Dermis blood vessel endothelial cell (primary cell): ENCODE measurements at places on chromosomes 5 and 9. TPM values are rescaled to one million over a fixed set of nuclear protein-coding genes. Genes with fewer than 3 reads are reported as not detected.

GRCh38 chr9:68653141-68653595 is 51.9 kb upstream of the PIP5K1B start:
- DNase-seq = no peak

DNA sequence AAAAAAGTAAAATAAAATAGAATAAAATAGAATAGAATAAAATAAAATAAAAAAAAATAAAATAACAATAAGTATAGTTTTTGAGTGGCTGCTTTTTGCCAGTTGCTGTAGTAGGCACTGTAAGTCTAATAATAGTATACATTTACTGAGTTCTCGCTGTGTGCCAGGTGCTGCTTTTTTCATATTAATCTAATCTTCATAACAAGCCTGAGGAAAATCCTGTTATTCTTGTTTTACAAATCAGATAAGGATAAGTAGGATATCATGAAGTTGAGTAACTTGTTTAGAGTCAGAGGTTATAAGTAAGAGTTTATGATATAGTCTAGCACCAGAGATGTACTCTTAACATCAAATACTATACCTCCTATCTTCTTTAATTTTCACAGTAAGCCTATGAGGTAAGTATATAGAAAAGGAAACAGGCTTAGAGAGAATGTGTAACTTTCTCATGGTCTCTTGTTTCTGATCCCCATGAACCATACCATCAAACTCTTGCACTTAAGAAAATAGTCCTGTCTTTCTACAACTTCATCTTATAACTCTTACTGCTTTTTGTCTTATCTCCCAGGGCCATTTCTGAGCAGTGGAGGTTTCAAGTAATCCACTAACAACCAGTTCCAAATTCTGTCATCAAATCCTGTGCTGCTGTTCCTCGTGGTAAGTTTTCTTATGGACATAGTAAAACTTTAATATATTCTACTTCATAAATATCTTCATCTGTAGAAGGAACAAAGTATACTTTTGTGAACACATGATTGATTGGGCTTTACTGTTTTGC is 18.7 kb downstream of the RMI1 start:
- DNase-seq = no peak

- no peak for DNase-seq
Observed at GRCh38 chr5:118468085-118468484, 520.3 kb downstream of the DTWD2 start.

GRCh38 chr5:169848792-169849191 is 131.5 kb downstream of the INSYN2B start:
- DNase-seq = no peak

DNA sequence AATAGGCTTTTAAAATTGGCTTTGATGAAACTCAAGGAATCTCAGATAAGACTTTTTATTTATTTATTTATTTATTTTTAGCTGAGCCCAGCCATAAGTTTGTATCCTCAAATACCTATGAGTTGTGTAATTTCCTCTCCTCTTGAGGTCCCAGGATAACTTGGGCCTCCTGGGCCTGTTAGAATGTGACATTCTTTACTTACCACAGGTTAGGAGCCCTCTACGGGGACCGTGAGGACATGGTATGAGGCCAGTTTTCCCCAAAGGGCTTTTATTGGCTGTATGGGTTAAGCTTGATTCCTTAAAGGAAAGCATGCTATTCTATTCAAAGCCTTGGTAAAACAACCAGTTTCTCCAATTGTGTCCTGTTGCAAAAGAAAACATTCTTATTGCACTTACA is 16.9 kb downstream of the SHISAL2B start:
- DNase-seq = no peak

GRCh38 chr9:70477907-70478480 is 63.5 kb upstream of the KLF9 start:
- no peak for DNase-seq

DNA sequence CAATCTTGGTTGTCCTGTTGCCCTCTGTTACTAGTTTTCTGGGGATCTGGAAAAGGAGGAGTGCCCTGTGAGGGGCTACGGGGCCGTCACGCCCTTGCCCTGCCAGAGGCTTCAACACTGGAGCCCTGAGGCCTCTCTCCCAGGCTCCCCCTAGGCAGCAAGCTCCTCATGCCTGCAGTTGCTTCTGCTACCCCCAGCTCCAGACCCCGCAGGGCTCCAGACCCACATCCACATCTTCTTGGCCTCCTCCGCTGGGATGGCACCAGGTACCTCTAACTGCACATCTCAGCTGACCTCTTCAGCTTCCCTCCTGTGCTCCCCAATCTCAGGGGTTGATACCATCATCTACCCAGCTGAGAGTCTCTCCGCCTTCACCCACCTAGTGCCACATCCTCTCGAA is 116.0 kb downstream of the ZNF354C start:
- DNase-seq = no peak

DNA sequence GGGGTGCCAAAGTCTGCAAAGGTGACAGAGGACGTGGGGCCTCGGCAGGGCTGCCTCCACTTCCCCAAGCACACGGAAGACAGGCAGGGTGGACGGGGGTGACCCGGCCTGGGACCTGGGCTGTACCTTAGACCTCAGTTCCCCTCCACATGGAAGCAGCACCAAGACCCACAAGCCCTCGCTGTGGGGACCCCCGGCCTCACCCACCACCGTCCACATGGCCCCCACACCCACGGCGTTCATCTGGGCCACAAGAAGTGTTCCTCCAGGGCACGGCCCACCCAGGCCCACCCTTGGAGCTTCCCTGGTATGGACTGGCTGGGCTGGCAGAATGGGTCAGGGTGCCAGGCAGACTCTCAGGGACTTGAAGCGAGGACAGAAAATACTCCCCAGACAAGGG is 45.8 kb upstream of the NKD2 start:
- DNase-seq = no peak

- no peak for DNase-seq
Observed at GRCh38 chr9:131473198-131473885, 29.4 kb upstream of the POMT1 start.

DNA sequence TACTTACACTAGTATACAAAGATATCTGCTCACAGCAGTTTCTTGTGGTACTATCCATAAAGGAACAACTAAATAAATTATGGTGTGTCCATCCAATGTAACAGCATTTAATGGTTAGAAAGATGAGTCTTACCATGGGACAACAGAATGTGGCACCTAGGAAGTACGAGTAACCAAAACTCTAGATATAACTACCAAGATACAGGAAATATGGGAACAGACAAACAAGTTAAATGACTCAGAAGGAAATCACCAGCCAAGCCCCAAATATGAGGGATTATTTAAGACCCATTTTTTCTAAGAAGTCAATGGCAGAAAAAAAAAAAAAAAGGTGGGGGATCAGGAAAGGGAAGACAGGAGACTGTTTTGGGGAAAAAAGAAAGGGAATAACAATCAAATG is 294.8 kb downstream of the PRELID2 start:
- no peak for DNase-seq

DNA sequence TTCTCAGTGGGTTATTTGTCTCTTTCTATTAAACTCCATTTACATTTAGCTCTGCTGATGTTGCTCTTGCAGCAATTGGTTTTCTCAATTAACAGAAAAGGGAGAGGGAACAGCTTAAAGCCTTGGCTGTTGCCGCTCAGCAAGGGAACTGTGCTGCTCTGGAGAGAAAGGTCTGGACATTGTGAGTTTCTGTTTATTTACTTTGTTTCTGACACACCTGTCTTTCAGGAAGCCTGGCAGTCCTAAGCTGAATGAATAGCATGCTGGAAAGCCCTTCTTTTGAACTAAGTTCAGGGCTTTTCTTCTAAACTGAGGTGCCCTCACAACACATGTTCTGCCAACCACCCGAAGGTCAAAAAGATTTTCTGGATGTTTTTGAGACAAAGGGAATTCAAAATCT is 491.9 kb downstream of the PDE4D start:
- DNase-seq = peak; percentile 6

DNA sequence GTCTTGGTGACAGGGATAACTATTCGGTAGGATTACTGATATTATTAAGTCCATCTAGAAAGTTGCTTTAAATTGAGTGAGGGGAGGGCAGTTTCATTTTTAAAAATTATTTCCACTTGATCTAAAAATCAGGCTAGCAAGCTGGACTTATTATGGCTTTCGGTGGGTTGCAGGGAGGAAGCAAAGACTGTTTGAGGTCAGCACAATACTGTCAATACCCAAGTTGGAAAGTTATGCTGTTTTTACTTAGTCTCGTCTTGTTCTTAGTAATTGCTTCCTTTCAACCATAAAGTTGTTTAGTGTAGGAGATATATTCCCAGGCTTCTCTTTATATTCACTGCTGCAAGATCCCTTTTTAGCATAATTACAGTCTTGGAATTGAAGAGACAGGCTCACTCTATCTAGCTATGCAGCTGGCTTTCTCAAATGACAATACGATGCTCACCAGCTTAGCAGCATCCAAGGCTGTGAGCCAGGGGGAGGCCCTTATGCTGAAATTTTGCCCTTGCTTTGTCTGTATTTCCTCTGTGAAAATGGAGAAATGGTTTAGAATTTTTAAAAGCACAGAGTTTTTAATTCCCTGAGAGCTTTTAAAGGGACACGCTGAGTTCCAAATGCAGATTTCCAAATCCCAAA is 68.2 kb upstream of the APC start:
- no peak for DNase-seq

- DNase-seq = no peak
Observed at GRCh38 chr5:135900276-135900675, 4.6 kb upstream of the IL9 start.

- DNase-seq = no peak
Observed at GRCh38 chr9:136403915-136404800, 4.2 kb upstream of the SNAPC4 start.

DNA sequence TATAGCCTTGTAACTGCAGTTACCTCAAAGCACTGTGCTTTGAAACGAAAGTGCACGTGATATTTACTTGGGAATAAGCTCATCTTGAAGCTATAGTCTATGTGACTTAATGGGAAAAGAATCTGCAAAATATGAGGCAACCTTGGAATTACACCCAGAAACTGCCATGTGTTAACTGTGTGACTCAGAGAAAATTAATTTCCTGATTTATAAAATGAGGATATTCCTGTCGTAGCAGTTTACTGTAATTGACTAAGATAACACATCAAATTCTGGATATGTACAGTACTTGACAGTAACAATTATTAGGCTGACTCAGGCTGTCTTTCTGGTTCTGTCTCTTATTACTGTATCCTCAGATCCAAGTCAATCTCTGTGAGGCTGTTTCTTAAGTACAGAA is 1079.9 kb upstream of the ACO1 start:
- DNase-seq = peak; percentile 93

DNA sequence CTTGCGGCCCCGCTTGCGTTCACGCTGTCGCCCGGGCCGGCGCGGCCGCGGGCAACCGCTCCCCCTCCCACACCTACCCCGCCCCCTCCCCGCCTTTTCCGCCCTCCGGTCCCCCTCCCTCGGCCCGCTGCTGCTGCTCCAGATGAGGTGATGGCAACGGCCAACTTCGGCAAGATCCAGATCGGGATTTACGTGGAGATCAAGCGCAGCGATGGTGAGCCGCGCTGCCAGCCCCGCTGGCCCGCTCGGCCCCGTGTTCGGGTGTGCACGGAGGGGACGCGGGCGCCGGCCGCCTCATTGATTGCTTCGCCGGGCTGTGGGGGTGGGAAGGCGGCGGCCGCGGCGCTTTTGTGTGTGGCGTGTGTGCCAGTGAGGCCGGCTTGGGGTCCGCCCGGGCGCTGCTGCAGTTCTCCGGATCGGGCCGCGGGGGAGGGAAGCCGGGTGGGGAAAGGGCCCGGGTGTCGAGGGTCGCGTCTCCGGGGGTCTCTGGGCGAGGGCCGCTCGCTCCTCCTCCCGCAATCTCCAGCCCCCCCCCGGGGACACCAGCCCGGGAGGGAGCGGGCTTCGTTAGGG is 403 bp downstream of the KIF2A start:
- DNase-seq = peak; percentile 76

GRCh38 chr5:91378752-91379211 is 4.3 kb downstream of the ARRDC3 start:
- DNase-seq = no peak

DNA sequence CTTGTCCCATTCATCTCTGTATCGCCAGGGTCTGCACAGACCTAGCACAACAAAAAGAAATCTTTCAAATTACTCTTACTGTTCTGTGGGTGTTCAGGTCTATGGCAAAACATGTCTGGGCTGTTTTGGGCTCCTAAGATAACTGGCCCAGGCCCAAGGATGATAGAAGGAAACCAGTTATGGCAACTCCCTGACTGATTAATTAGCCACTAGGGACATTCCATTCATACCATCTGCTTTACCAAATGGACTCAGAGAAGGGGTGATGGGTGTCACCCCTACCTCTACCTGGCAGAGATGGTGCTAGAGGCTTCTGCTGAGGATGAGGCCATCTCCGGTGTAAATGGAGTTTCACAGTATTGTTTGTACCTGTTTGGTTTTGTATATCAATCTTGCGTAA is 1.9 kb downstream of the SLC31A2 start:
- no peak for DNase-seq

- DNase-seq = no peak
Observed at GRCh38 chr5:134146651-134147518, 29.9 kb downstream of the SKP1 start.

GRCh38 chr9:32411753-32412152 is 27.3 kb downstream of the ACO1 start:
- no peak for DNase-seq

- no peak for DNase-seq
Observed at GRCh38 chr5:176383961-176384360, 4.4 kb downstream of the NOP16 start.

- no peak for DNase-seq
Observed at GRCh38 chr5:146867996-146868708, 10.4 kb downstream of the PPP2R2B start.

DNA sequence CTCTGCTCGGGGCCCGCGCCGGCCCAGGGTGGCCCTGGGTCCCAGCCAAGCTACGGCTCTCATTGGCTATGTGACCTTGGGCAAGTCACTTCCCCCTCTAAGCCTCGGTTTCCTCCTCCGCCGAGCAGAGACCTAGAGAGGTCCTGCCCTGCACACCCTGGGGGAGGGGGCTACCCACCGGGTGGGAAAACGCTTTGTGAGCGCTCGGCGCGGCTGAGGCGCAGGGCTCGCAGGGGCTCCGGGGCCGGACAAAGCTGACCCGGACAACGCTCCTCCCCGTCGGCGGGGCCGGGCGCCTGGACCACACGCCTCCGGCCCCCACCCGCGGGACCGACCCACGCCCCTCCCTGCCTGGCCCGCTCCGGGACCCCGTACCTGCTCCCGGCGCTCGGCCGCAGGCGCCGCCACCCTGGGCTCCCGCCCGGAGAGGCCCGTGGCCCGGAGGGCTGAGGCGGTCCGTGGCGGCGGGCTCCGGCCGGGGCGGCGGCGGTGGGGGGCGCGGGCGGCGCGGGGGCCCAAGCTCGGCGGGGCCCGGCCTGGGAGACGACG is 85.7 kb upstream of the MELK start:
- DNase-seq = peak; percentile 56

CDH6 gene
- 0.56 and 1.5 TPM in 2 replicates for total RNA-seq

RHOBTB3 gene
- total RNA-seq = 27.6 and 30.3 TPM in 2 replicates

IL17B gene
- not detected in 2 replicates for total RNA-seq

ARL10 gene
- 14.7 and 15.0 TPM in 2 replicates for total RNA-seq

SNCB gene
- 0.84 and 1.4 TPM in 2 replicates for total RNA-seq

DAPK1 gene
- total RNA-seq = 51.6 and 55.0 TPM in 2 replicates

PCDHA8 gene
- 0.05 TPM in 1 of 2 replicates, not detected in the other for total RNA-seq

GABBR2 gene
- 0.68 and 1.7 TPM in 2 replicates for total RNA-seq

APBA1 gene
- 4.9 and 8.6 TPM in 2 replicates for total RNA-seq

ECSCR gene
- total RNA-seq = 404 and 423 TPM in 2 replicates

SLC6A7 gene
- total RNA-seq = not detected in 2 replicates

MARCHF11 gene
- not detected in 2 replicates for total RNA-seq

GCNT4 gene
- total RNA-seq = 0.19 and 0.34 TPM in 2 replicates
